ENCODE measurements at places on chromosomes 3 and 15.

GRCh38 chr3:123071146-123071545 lies 4.3 kb downstream of the PDIA5 start:
- DNase-seq: no peak
- peak overlapping the region; percentile 54 for H3K27ac ChIP-seq
- H3K27me3 ChIP-seq: no peaks in the 10 kb centered on the region
- no peak overlapping the region for H3K4me3 ChIP-seq

GRCh38 chr3:132660811-132661070 lies 612 bp downstream of the UBA5 start:
- H3K27ac ChIP-seq: peak overlapping the region; percentile 96
- no peak for DNase-seq
- H3K4me3 ChIP-seq: peak overlapping the region; percentile 78
- H3K27me3 ChIP-seq: no peaks in the 10 kb centered on the region
- H3K36me3 ChIP-seq: no peaks in the 10 kb centered on the region
- H3K4me1 ChIP-seq: peaks cover 29% of the 10 kb centered on the region

DNA sequence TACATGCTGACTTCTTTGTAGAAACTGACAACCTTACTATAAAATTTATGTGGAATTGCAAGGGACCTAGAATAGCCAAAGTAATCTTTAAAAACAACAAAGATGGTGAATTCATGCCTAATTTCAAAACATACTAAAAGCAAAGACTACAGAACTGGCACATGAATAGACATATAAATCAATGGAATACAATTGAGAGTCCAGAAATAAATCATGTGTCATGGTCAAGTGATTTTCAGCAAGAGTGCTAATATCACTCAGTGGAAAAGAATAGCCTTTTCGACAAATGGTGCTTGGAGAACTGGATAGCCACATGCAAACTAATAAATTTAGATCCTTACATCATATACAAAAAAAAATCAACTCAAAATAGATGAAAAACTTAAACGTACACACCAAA lies 8.7 kb downstream of the IMPG2 start:
- no peaks in the 10 kb centered on the region for H3K27me3 ChIP-seq
- H3K27ac ChIP-seq: peak overlapping the region; percentile 74
- no peak overlapping the region for H3K4me3 ChIP-seq
- peaks cover 32% of the 10 kb centered on the region for H3K4me1 ChIP-seq
- DNase-seq: no peak

- no peaks in the 10 kb centered on the region for H3K4me1 ChIP-seq
- no peak overlapping the region for H3K27ac ChIP-seq
- no peak overlapping the region for H3K4me3 ChIP-seq
- H3K36me3 ChIP-seq: peaks cover 93% of the 10 kb centered on the region
- no peaks in the 10 kb centered on the region for H3K27me3 ChIP-seq
These were observed 56.8 kb downstream of the CCR4 start for GRCh38 chr3:33008282-33008681.

DNA sequence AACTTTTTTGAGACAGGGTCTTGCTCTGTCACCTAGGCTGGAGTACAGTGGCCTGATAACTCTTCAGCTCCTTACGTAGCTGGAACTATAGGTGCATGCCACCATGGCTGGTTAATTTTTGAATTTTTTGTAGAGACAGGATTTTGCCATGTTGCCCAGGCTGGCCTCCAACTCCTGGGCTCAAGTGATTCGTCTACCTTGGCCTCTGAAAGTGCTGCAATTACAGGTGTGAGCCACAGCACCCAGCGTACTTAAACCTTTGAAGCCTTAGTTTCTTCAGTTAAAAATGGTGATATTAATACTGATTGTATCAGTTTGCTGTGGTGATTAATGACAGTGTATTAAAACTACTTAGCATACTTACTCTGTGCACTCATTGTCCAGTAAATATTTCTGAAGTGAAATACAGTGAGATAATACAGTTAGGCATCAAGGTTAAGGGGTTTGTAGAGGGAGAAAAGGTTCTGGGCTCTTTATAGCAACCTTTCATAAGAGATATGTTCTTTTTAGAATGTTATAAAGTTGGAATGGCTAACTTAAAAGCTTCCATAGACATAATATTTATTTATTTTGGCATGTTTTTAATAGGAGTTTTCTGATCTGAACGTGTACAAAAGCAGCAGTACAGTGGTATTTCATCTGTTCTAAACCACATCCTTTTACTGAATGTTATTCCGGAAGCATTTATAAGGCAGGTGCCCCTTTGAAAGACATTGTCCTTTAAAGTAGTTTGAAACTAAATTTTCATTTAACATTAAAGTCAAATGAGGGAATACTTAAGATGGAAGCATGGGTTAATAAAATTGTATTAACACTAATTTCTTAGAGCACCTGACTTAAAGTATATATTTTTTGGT lies 23.6 kb downstream of the NCK1 start:
- H3K4me1 ChIP-seq: no peaks in the 10 kb centered on the region
- no peak for DNase-seq
- H3K4me3 ChIP-seq: no peak overlapping the region

DNA sequence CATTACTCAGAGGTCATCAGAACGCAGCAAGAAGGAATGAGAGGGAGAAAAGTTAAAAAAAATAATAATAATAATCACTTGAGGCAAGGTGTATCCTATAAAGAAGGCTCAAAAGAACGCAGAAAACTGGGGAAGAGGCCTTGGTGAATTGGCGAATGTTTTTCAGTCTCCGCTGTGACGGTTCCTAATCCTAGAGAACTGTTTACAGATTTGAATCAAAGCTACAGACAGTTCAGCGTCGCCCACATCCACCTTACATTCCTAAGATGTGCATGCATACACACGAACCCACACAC lies 634 bp downstream of the ZMAT3 start:
- H3K27me3 ChIP-seq: no peaks in the 10 kb centered on the region
- H3K4me1 ChIP-seq: no peaks in the 10 kb centered on the region
- peak overlapping the region; percentile 83 for H3K27ac ChIP-seq
- DNase-seq: no peak

GRCh38 chr15:77266708-77267386 lies 153.1 kb downstream of the PEAK1 start:
- no peak for DNase-seq
- H3K27ac ChIP-seq: no peak overlapping the region
- H3K27me3 ChIP-seq: no peaks in the 10 kb centered on the region
- no peaks in the 10 kb centered on the region for H3K4me1 ChIP-seq

DNA sequence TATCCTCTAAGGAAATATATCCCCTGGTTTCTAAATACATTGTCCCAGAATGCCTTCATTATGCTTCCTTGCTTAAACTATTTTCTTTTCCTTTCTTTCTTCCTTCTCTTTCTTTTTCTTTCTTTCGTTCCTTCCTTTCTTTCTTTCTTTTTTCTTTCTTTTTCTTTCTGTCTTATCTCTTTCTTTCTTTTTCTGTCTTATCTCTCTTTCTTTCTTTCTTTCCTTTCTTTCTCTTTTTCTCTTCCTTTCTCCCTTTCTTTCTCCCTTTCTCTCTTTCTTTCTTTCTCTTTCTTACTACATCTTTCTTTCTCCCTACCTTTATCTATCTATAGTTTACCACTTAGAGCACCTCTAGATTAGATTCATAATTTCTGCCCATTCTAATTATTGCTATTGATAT lies 552.1 kb downstream of the PYDC2 start:
- H3K27me3 ChIP-seq: no peaks in the 10 kb centered on the region
- no peak overlapping the region for H3K27ac ChIP-seq
- no peak for DNase-seq
- no peaks in the 10 kb centered on the region for H3K4me1 ChIP-seq
- no peaks in the 10 kb centered on the region for H3K36me3 ChIP-seq
- no peak overlapping the region for H3K4me3 ChIP-seq

DNA sequence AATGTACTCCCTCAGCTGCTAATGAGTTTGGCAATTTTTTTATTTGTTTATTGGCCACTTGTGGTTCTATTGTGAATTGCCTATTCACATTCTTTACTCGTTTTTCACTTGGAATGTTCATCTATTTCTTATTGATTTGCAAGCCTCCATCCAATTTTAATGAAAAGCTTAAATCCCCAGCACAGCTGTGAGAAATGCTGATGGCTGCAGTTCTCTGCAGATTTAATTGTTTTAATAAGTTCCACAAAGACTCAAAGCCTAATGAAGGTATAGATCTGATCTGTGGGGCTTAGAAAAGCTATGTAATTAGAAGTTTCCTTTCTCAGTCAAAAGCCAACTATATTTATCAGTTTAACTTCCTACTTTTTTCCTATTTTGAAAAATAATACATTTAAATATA lies 41.5 kb downstream of the LYZL4 start:
- H3K4me3 ChIP-seq: no peak overlapping the region
- no peak overlapping the region for H3K27ac ChIP-seq
- DNase-seq: no peak
- H3K4me1 ChIP-seq: peaks cover 11% of the 10 kb centered on the region

DNA sequence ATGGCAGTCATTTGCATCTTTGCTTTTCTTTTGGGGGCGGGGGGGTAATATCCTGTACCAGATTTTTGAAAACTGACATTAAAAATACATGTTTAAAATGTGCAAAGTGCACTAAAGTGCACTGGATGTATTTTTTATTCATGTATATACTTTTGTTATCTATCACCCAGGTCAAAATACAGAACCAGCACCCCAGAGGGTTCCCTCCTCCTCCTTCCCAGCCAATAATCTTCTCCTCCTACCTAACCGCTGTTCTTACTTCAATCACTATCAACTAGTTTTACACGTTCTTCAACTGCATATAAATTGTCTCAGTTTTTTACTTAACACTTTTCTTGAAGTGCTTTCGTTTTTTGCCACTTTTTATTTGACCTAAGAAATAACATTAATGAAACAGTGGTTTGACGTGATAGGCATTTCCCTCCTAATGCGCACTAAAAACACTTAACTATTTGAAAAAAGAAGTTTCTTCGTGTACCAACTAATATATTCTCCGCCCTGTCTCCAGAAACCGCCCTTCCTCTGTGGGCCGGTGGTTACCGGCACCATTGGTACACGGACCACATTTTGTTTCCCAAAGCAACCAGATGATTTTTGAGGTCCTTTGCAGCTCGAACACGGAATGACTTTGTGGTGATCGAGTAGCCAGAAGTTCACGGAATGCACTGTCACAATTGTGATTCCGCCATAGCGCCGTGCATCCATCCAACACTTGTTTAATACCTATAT lies 836 bp upstream of the AKAP13 start:
- H3K27me3 ChIP-seq: no peaks in the 10 kb centered on the region
- peak overlapping the region; percentile 89 for H3K4me3 ChIP-seq
- peak overlapping the region; percentile 63 for H3K27ac ChIP-seq
- peaks cover 21% of the 10 kb centered on the region for H3K4me1 ChIP-seq
- no peak for DNase-seq

GRCh38 chr3:165855581-165855980 lies 18.4 kb upstream of the BCHE start:
- H3K27ac ChIP-seq: no peak overlapping the region
- H3K27me3 ChIP-seq: no peaks in the 10 kb centered on the region
- no peak for DNase-seq
- H3K36me3 ChIP-seq: no peaks in the 10 kb centered on the region

GRCh38 chr15:68326711-68327354 lies 49.3 kb downstream of the FEM1B start:
- peaks cover 76% of the 10 kb centered on the region for H3K36me3 ChIP-seq
- H3K4me1 ChIP-seq: peaks cover 36% of the 10 kb centered on the region
- no peak overlapping the region for H3K4me3 ChIP-seq
- peak overlapping the region; percentile 71 for H3K27ac ChIP-seq
- no peaks in the 10 kb centered on the region for H3K27me3 ChIP-seq

DNA sequence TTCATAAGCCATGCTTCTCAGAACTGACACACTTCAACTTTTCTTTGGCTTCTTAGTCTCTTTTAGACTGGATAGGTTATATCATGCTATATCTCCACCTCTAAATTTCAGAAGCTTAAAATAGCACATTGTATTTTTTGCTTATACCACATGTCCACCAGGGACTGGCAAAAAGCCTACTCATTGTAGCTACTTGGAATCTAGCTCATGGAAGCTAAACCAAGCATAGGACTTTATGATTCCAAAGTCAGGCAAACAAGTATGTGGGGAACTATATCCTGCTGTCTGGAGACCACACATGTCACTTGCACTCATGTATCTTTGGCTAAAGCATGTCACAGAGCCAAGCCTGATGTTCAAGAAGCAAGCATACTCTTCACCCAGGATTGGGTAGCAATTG lies 245.0 kb upstream of the RASGRP1 start:
- no peaks in the 10 kb centered on the region for H3K27me3 ChIP-seq

DNA sequence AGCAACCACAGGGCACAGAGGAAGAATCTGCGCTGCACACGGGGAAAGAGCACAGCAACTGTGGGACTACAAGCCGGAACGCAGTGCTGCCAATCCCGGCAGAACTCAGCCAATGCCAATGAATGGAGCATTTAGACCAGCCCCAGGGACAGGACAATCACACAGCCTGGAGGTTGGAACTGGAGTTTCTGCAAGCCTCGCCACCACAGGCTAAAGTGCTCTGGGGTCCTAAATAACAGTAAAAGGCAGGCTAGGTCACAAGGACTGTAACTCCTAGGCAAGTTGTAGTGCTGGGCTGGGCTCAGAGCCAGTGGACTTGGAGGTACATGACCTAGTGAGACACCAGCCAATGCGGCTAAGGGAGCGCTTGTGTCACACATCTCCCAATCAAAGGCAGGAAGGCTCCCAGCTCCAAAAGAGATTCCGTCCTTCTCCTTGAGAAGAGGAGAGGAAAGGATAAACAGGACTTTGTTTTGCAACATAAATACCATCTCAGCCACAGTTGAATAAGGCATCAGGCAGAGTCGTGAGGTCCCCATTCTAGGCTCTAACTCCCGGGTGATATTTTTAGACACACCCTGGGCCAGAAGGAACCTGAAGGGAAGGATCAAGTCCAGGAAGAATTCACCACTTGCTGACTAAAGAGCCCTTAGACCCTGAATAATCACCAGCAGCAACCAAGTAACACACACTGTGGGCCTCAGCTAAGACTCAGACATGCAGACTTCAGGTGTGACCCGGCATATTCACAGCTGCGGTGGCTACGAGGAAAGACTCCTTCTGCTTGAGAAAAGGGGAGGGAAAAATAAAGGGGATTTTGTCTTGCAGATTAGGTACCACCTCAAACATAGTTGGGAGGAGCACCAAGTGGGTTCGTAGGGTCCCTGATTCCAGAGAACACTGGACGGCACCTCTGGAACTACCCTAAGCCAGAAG lies 85.5 kb upstream of the XXYLT1 start:
- no peak overlapping the region for H3K27ac ChIP-seq
- no peaks in the 10 kb centered on the region for H3K27me3 ChIP-seq
- DNase-seq: no peak
- peaks cover 4% of the 10 kb centered on the region for H3K36me3 ChIP-seq
- H3K4me1 ChIP-seq: peaks cover 21% of the 10 kb centered on the region

DNA sequence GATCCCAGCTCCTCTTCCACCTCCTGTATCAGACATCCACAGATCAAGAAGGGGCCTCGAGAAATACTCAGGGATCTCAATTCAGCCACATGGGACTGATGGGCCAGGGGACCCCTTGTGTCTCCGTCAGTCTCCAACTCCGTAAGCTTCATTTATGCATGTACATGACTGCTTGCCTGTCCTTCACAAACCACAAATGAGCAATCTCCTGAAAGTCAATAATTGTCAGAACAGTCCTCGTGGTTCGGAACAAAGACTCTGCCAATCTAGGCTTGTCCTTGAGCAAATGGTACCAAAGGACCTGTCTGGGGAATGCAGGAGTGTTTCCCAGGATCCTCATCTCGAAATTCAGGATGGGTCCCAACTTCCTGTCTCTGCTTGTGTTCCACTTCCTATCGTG lies 20.8 kb downstream of the SLC12A8 start:
- H3K27ac ChIP-seq: no peak overlapping the region
- peaks cover under 1% of the 10 kb centered on the region for H3K4me1 ChIP-seq
- H3K36me3 ChIP-seq: no peaks in the 10 kb centered on the region
- H3K27me3 ChIP-seq: no peaks in the 10 kb centered on the region
- H3K4me3 ChIP-seq: no peak overlapping the region
